ENCODE measurements at places on chromosomes 16 and 17. TPM values are rescaled to one million over a fixed set of nuclear protein-coding genes. Genes with fewer than 3 reads are reported as not detected.
A peak's percentile ranks its signal among the peaks of the same experiment; 100 is the strongest.

DNA sequence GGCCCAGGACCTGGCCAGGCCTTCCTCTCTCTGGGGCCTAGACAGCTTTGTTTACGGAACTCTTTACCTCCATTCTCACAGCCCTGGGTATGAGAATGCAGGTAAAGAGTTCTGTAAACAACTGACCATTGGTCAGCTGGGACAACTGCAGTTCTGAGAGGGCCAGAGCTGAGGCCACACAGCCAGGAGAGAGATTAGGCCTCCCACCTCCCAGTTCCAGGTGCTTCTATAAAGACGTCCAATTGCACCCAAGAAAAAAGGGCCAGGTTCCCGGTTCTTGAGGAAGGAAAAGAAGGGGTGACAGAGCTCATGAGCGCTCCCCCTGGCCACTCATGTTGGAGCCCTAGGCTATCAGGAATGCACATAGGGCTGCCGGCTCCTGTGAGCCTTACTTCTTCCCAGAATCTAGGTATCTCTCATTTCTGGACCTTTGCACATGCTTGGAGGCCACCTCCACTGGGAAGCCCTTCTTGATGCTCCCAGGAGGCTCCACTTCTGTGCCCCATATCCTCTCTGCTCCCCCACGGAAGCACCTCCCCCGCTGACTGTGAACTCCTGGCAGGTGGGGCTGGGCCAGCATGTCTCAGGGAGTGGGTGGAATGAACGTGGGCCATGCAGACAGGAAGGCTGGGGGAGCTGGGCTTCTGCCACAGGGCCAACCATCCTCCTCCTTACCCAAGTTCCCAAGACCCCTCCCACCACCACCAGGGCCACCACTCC is 13.1 kb downstream of the CNGB1 start:
- no peak overlapping the region for H3K27ac ChIP-seq
- H3K4me3 ChIP-seq: no peak overlapping the region
- H3K27me3 ChIP-seq: no peaks in the 10 kb centered on the region

DNA sequence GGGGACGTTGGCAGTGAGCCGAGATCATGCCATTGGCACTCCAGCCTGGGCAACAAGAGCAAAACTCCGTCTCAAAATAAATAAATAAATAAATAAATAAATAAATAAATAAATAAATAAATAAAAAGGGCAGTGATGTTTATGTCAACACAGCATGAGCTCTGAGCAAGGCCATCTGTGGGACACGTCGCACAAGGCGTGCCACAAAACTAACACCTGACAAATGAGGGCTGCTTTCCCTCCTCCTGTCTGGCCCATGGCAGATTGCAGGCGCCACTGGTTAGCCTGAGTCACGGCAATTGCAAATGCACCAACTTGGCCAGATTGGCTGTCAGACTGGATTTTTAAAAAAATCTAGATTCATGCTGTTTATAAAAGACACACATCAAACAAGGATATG is 25.9 kb upstream of the SPNS3 start:
- H3K36me3 ChIP-seq: no peaks in the 10 kb centered on the region
- no peaks in the 10 kb centered on the region for H3K27me3 ChIP-seq
- DNase-seq: no peak
- H3K4me1 ChIP-seq: no peaks in the 10 kb centered on the region
- H3K4me3 ChIP-seq: no peak overlapping the region
- no peak overlapping the region for H3K27ac ChIP-seq

DNA sequence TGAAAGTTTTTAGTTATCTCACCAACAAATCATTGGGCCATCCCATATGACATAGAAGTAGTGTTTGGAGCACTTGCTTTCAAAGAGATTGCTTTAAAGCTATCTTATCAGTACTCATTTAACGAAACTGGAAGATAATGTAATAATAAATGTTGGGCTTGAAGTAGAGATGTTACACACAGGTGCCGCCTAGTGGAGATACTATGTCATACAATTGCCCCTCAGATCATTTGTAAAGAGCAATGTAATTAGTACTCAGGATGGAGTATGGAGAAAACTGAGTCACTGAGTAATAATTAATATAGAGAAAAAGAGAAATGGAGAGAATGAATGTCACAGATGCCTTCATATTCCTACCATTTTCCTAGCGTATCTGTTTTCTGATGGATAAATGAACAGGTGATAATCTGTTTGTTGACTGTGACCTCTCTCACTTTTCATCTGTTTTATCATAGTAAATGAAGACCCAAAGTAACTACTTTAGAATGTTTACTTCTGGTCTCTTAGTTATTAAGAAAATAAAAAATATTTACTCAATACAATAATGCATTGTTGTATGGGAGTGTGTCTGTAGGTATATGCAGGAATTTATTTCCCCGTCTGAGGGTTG is 80.4 kb downstream of the EFCAB5 start:
- H3K36me3 ChIP-seq: no peaks in the 10 kb centered on the region
- DNase-seq: peak; percentile 49
- H3K27me3 ChIP-seq: no peaks in the 10 kb centered on the region
- H3K27ac ChIP-seq: no peak overlapping the region
- H3K4me3 ChIP-seq: no peak overlapping the region

GRCh38 chr17:80737106-80738019 is 192.7 kb downstream of the RPTOR start:
- H3K27ac ChIP-seq: no peak overlapping the region
- peaks cover 20% of the 10 kb centered on the region for H3K36me3 ChIP-seq
- no peak overlapping the region for H3K4me3 ChIP-seq
- no peaks in the 10 kb centered on the region for H3K4me1 ChIP-seq
- H3K27me3 ChIP-seq: no peaks in the 10 kb centered on the region

The PMFBP1 gene
- total RNA-seq: 0.27 TPM

The KRTAP2-3 gene
- not detected for total RNA-seq

DNA sequence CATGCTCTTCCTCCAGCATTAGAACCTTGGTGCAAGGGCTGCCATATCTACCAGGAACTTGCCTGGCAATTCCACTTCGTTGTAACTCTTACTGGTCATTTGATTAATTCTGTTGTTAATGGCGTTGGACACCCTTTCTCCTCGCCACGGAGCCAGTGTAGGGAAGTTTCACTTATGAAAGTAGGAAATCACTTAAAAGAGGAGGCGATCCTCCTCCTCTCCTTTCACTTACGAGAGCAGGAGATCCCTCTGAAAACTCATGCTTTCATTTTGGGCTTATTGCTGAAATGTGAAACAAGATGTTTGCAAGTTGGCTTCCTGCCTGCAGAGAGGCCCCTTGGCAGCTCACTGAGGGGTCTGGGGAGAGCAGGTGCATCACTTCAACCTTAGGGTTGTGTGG is 226.0 kb downstream of the SNX29 start:
- no peak overlapping the region for H3K27ac ChIP-seq
- no peaks in the 10 kb centered on the region for H3K4me1 ChIP-seq
- H3K4me3 ChIP-seq: no peak overlapping the region
- DNase-seq: no peak
- H3K27me3 ChIP-seq: no peaks in the 10 kb centered on the region

DNA sequence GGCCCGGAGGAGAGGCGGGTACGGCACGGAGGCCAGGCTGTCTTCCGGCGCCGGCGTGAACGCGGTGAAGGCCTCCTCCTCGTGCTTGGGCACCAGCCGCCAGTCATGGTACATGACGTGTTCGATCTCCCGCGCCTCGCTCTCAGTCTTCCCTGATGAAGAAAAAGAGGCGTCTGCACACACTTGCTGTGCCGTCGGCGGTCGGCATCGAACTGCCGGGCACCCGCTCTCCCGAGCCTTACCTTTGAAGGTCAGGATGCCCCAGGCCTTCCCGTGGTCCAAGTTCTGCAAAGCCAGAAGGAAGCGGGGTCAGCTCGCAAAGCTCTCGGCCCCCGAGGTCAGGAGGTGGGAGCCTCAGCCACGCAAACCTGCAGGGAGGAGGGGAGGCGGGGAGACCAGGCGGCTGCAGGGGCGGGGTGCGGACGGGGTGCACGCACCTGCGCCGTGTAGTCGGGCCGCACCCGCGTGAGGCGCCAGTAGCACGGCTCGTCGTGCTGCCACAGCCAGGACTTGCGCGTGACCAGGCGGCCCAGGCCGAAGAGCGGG is at the start of gene EME2:
Gene EME2 (plus strand): TSS at position 449 of the 546 bp plus-strand sequence. CDS start 418 bp downstream, outside the sequence.
- DNase-seq: peak; percentile 70
- peak within 1 kb of the TSS; percentile 96 for H3K4me3 ChIP-seq
- H3K36me3 ChIP-seq: peaks cover 69% of the 10 kb centered on the region
- H3K27me3 ChIP-seq: no peaks in the 10 kb centered on the region

- H3K27ac ChIP-seq: no peak overlapping the region
- peak; percentile 29 for DNase-seq
- H3K36me3 ChIP-seq: no peaks in the 10 kb centered on the region
- peak overlapping the region; percentile 41 for H3K4me3 ChIP-seq
Measured at GRCh38 chr16:73058221-73058615, 10.3 kb upstream of the ZFHX3 start.

DNA sequence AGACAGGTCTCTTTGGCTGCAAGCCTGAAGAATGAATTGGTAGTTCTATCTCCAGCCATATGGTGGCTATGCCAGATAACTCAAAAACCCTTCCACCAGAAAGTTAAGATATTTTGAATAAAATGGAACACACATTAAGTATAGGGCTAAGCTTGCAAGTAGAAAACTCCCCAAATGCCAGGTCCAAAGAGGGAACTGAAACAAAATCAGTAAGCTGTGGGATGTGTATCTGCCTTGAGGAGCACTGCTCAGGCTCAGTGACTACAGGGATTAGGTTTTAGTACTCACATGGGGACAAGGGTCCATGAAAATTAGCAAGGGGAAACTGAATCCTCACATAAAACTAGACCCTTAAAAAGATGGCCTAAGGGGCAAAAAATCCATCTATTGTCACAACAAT is 115.7 kb upstream of the PMFBP1 start:
- no peak overlapping the region for H3K4me3 ChIP-seq
- peaks cover 6% of the 10 kb centered on the region for H3K27me3 ChIP-seq
- H3K4me1 ChIP-seq: no peaks in the 10 kb centered on the region
- no peak for DNase-seq

- no peaks in the 10 kb centered on the region for H3K36me3 ChIP-seq
- DNase-seq: no peak
- H3K4me3 ChIP-seq: no peak overlapping the region
- H3K27me3 ChIP-seq: peaks cover 13% of the 10 kb centered on the region
Measured at GRCh38 chr16:78462288-78463208, 363.1 kb downstream of the WWOX start.

GRCh38 chr16:2428784-2429033 is 538 bp upstream of the CCNF start:
- peak overlapping the region; percentile 93 for H3K4me3 ChIP-seq
- H3K36me3 ChIP-seq: peaks cover 37% of the 10 kb centered on the region
- DNase-seq: no peak
- no peaks in the 10 kb centered on the region for H3K27me3 ChIP-seq

- DNase-seq: no peak
- H3K27me3 ChIP-seq: no peaks in the 10 kb centered on the region
- H3K4me3 ChIP-seq: no peak overlapping the region
- H3K27ac ChIP-seq: no peak overlapping the region
Measured at GRCh38 chr16:69940676-69941075, 10.5 kb upstream of the CLEC18A start.

The ACE gene
- 1.6 TPM for total RNA-seq

- peaks cover 9% of the 10 kb centered on the region for H3K4me1 ChIP-seq
- no peak overlapping the region for H3K27ac ChIP-seq
Measured at GRCh38 chr17:18993905-18994526, 10.5 kb downstream of the FAM83G start.

- no peak overlapping the region for H3K4me3 ChIP-seq
- H3K27me3 ChIP-seq: no peaks in the 10 kb centered on the region
- H3K36me3 ChIP-seq: peaks cover 6% of the 10 kb centered on the region
- DNase-seq: no peak
- H3K27ac ChIP-seq: no peak overlapping the region
Measured at GRCh38 chr17:75913537-75914210, 9.0 kb upstream of the MRPL38 start.

GRCh38 chr17:596287-596686 is 118.4 kb downstream of the VPS53 start:
- no peak overlapping the region for H3K4me3 ChIP-seq
- peaks cover 12% of the 10 kb centered on the region for H3K36me3 ChIP-seq
- H3K4me1 ChIP-seq: peaks cover 22% of the 10 kb centered on the region
- H3K27me3 ChIP-seq: no peaks in the 10 kb centered on the region
- peak overlapping the region; percentile 57 for H3K27ac ChIP-seq

The MT4 gene
- not detected for total RNA-seq
